ENCODE measurements at places on chromosomes 2 and 18.
A peak's percentile ranks its signal among the peaks of the same experiment; 100 is the strongest.

- peak; percentile 50 for ATAC-seq
Observed at GRCh38 chr18:45837283-45838070, 12.0 kb downstream of the SIGLEC15 start.

- no peak for ATAC-seq
Observed at GRCh38 chr2:186484062-186484735, 1.9 kb upstream of the ZC3H15 start.

GRCh38 chr18:26489191-26489590, 59.2 kb downstream of the KCTD1 start:
- ATAC-seq = no peak

DNA sequence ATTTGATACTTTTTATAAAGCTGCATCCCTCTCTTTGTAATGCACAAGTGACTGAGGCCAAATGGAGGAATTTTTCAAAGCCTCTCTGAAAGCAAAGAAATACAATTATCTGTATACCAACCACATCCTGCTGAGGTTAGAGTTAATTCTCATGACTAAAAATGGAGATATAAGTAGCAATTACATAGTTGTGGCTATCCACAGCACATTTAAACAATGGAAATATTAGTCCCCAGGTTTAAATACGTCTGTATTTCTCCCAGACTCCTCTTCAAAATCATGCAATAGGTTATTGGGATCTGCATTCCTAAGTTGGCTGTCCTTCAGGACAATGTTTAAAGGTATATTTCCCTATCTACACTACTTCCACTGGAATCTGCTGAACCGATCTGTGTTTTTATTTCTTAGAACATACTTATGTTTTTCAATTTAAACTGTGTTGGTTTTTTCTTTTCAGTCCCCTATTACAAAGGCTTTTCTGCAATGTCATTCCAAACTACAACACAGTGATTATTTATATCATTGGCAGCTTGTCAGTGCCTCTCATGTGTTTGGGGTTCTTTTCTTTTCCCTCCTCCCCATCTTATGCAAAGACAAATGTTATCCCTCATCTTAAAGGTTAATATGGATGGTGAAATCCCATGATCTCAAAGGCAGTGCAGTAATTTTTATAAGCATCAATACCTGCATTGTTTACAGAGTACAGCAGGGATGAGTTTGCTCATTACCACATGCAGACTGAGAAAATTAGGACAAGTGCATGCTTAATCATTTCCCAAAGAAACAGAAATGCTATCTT, 134.8 kb upstream of the FSHR start:
- ATAC-seq = no peak

DNA sequence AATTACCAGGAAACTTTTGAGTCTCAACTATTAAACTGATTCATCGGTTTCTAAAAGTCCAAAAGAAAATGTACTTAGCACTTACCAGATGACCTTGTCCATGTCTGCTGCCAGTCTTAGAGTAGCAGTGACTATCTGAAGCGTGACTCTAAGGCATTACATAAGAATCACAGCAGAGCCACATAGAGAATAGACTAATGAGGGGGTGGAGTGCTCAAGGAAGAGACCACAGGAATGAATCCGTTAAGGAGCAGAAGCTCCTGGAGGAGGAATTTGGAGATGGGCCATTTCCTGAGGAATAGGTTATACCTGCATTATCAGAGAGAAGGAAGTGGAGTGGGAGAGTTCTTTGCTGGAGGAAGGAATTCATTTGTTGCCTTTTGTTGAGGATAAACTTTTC, 116.0 kb downstream of the MAP3K20 start:
- no peak for ATAC-seq

DNA sequence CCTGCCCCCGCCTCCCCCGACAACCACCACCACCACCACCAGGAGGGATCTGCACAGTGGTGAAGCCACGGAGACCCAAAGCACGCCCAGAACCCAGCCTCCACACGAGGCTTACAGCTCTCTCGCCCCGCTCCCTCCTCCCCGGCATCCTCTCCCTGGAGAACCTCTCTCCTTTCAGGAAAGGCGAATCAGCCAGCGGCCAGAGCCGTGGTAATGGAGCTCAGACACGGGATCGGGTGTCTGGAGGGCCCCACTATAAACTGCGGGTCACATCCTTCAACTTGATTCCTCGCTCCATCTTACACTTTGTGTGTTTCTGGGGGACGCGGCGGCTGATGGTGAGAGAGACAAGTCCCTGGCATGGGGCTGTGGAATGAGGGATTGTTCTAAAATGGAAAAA, 271.5 kb upstream of the SIX2 start:
- no peak for ATAC-seq

DNA sequence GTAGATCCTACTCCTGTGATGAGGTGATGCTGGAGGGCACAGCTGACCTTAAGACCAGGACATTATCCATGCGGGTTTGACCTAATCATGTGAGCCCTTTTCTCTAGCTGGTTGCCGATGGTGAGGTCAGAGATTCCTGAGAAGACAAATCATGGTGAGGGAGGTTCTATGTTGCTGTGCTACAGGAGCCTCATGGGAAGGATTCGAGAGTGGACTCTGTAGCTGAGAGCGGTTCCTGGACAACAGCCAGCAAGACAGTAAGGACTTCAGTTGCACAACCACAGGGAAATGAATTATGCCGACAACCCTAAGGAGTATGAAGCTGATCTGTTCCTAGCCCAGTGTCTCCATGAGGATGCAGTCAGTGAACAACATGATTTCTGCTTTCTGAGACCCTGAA, 80.4 kb downstream of the EPB41L3 start:
- peak; percentile 86 for ATAC-seq

- peak; percentile 75 for ATAC-seq
Observed at GRCh38 chr2:233469261-233470010, 97.1 kb downstream of the USP40 start.

- no peak for ATAC-seq
Observed at GRCh38 chr2:25960920-25961319, 21.4 kb downstream of the KIF3C start.

GRCh38 chr2:185466915-185467314, 271.7 kb upstream of the FSIP2 start:
- no peak for ATAC-seq

- ATAC-seq = no peak
Observed at GRCh38 chr2:129923265-129924091, 56.0 kb upstream of the RAB6C start.

DNA sequence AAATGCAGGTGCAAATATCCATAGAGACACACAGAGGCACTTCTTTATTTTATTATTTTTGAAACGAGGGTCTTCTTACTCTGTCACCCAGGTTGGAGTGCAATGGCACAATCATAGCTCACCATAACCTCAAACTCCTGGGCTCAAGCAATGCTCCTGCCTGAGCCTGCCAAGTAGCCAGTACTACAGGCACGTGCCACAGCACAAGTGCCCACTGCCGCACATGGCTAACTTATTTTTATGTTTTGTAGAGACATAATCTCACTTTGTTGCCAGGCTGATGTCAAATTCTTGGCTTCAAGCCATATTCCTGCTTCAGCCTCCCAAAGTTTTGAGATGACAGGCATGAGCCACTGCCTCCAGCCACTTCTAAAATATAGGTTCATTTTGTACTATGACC, 537.6 kb downstream of the THSD7B start:
- no peak for ATAC-seq

DNA sequence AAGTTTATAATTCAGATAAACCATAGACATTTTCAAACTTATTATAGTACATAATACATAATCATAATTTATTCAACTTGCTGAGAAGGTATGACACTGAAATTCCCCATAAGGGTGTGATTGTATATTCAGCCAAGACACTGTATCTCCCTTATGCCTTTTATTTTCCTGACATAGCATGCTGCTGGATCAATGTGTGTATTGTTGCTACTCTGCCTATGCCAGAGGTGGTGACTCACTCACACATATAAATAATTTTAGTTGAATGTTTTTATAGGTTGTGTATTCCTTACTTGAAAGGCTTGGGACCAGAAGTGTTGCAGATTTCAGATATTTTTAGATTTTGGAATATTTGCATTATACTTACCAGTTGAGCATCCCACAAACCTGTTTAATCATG, 86.8 kb downstream of the VRK2 start:
- ATAC-seq = no peak

DNA sequence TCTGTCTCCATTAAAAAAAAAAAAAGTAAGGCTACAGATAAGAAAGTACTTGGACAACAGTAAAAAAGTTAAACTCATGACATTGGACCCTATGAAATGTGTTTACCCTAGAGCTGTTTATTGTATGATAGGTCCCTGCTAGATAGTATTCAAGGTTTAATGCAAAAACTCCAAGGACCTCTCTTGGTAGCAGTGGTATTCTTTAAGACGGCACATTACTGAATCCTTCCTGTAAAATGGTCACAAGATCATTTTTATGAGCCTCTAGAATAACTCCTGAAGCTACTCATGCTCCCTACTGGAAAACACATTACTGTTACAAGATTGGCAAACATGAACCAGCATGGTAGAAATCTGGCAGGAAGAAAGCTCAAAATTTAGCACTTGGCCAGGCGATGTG, 38.8 kb downstream of the GALM start:
- no peak for ATAC-seq

- ATAC-seq = no peak
Observed at GRCh38 chr2:69575926-69576325, 67.6 kb downstream of the AAK1 start.

DNA sequence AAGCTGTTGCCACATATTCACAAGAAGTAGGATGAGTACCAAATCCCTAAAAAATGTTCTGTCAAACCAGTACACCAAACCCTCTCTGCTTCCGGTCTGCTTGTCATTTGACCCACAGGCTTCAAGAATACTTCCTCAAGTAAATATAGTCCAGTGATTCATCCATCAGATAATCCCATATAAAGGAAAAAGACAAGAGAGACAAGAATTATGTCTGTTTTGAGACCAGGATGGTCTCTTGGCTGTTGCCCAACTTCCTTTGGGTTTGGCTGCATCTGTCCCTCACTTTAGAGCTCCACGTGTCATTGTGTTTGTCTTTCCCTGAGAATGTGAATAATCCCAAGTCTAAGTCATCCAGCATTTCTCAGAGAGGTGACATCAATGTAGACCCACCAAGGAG, 91.5 kb upstream of the NRP2 start:
- ATAC-seq = no peak

DNA sequence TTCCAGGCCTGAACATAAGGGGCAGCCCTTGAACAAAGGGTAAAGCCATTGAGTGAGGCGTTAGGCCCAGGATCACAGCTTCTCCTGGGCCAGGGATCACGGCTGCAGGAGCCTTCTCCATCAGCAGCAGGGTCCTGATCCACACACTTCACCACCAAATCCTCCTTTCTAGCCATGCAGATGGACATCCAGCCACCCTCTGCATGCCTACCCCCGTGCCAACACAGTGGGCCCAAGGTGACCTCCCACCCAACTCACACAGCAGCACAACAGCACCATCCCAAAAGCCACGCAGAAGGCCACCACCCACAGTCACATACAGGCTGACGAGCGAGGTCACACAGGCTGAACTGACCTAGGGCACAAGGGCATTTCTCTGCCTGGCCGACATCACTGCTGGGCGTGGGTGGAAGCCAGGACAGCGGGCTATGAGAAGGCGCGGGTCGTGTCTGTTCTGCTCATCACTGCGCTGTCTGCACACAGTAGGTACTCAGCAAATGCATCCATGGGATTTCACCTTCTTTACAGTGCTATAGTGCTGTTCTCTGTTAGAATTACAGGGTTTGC, 31.2 kb downstream of the TFCP2L1 start:
- ATAC-seq = no peak

- ATAC-seq = no peak
Observed at GRCh38 chr2:239639421-239640185, 238.8 kb upstream of the HDAC4 start.

DNA sequence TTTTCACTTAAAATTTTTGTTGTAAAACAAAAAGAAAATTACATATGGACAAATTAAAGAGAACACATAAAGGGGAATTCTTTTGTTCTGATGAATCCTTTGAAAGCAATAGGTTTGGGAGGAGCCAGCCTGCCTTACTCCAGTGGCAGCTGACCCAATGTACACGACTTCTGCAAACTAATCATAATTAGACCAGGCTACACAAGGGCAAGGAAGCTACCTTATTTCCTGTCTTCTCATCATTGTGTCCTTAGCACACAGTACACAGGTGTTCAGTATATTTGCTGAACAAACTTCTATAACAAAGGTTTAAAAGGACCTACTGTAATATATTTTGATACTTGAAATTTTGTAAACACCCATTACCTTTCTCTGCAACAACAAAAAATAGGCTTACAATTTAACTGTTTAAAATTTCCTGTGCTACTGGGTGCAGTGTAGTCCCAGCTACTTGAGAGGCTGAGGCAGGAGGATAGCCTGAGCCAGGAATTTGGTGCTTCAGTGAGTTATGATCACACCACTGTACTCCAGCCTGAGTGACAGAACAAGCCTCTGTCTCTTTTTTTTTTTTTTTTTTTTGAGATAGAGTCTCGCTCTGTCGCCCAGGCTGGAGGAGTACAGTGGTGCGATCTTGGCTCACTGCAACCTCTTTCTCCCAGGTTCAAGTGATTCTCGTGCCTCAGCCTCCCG, 18.9 kb downstream of the KCNG3 start:
- ATAC-seq = no peak

- no peak for ATAC-seq
Observed at GRCh38 chr2:17899871-17900270, 21.4 kb downstream of the KCNS3 start.

GRCh38 chr2:238865744-238866355, 18.0 kb downstream of the TWIST2 start:
- ATAC-seq = no peak

GRCh38 chr2:61176755-61177726, 15.1 kb downstream of the C2orf74 start:
- ATAC-seq = peak; percentile 94

DNA sequence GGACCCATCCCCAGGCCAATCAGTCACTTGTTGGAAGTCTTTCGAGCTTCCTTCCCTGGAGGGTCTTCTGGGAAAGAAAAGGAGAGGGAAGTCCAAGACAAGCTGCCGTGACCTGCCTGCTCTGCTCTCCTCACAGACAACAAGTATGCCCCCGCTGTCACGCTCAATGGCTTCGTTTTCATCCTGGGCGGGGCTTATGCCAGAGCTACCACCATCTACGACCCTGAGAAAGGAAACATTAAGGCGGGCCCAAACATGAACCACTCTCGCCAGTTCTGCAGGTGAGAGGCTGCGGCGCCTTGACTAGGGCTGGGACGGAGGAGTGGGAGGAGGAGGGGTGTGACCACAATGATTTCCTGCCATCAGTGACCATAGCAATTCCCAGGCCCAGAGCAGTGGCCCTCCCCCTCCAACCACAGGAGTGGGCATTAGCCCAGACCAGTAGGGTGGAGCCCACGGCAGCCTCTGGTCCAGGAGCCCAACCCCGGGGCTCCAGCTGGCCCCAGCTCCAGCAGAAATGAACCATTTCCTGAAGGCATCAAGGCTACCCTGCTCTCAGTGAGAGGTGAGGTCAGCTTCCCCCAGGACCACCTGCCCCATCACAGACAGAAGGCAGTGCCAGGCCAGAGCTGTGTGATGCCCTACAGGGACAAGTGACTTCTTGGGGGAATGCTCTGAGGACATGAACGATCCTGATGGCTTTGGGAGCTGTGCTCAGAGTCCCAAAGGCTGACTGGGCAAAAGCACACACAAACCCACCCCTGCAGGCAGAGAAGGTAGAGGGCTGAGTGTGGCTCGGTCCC, 223.1 kb downstream of the ATAD2B start:
- ATAC-seq = no peak

Data from gastroesophageal sphincter (tissue), 4 donors.